ENCODE measurements at places on chromosomes 6 and 20. TPM values are rescaled to one million over a fixed set of nuclear protein-coding genes. Genes with fewer than 3 reads are reported as not detected.

Gene TSBP1
- total RNA-seq: not detected

Gene ZBTB12
- 3.5 TPM for total RNA-seq

Gene STX7
- 48.4 TPM for total RNA-seq

Gene BCAS1
- total RNA-seq: not detected

Gene NOP56
- 47.3 TPM for total RNA-seq

Gene RAMACL
- 0.77 TPM for total RNA-seq

All from left ventricle myocardium inferior (tissue), 1 donor.